H9 (cell line): ENCODE measurements at places on chromosomes 4 and X. TPM values are rescaled to one million over a fixed set of nuclear protein-coding genes. Genes with fewer than 3 reads are reported as not detected.
A peak's percentile ranks its signal among the peaks of the same experiment; 100 is the strongest.

GRCh38 chrX:16577483-16578029 is 72.4 kb upstream of the S100G start:
- H3K27ac ChIP-seq, result peak overlapping the region; percentile 99
- no peak for DNase-seq
- H3K36me3 ChIP-seq, result peaks cover 48% of the 10 kb centered on the region
- no peaks in the 10 kb centered on the region; the same call in 1 of the 2 replicates for H3K4me1 ChIP-seq

GRCh38 chrX:110733166-110733565 is 62.5 kb downstream of the CHRDL1 start:
- no peak for DNase-seq
- H3K27ac ChIP-seq, result no peak overlapping the region
- no peaks in the 10 kb centered on the region for H3K27me3 ChIP-seq

DNA sequence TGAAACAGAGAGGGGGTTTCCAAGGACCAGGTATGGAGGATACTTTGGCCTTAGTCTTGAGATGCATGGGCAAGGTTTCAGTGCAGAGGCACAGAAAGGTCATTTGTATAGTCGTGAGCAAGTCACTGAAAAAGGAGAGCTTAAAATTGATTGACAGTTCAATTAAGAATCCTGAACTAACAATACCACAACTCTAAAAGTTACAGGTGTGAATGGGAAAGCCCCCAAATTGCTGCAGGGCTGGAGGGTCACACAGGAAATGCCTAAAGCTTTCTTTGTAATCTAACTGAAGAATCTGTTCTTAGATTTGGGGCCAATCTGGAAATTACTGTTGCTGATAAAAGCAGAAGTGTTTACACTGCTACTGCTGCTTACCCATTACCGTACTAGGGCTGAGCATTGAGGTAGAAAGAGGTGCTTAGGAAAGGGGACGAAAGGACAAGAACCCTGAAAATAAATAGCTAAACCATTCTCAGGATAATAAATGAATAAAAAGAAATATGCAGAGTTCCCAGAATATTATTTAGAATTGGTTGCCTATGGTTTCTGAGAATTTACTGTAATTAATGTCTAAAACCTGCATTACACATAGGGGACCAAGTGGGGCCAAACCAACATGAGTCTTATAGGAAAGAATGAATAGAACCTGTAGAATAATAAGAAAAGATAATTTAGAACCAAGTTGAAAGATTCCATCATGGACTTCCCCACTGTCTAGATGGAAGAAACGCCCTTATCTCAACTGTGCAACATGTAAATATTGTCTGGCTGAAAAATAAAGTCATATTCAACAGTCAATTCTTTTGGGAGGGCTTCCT is 91.9 kb upstream of the PPP1R2C start:
- no peak overlapping the region for H3K27ac ChIP-seq
- H3K4me3 ChIP-seq, result no peak overlapping the region
- no peaks in the 10 kb centered on the region for H3K27me3 ChIP-seq
- DNase-seq, result no peak

DNA sequence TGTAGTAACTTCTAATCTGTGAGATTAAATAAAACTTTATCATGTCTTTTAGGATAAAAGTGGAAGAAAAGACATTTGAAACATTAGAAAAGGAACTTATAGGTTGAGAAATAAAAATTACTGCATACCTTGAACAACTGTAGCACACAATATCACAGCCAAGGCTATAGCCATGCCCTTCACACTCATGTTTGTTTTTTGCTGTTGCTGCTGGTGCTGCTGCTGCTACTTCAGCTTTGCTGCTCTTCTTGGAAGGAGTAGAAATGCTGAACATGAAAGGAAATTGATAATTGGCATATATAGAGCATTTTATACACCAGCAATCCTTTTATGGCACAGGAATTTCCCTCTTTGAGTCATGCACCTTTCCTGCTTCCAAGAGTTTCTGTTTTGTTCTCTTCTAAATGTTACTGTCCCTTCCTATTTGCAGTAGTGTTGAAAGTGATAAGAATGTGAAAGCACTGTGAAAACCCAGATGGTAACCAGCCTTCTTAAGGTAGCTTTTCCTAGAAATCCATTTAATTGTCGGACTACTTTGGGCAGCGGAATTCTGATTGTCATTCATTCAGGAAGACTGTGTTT is at the start of gene CXCL11:
Gene CXCL11 (minus strand): TSS at position 272 of the 582 bp plus-strand sequence. CDS start 83 bp downstream, at position 189.
- no peaks in the 10 kb centered on the region for H3K27me3 ChIP-seq
- H3K4me1 ChIP-seq, result no peaks in the 10 kb centered on the region
- DNase-seq, result no peak
- H3K4me3 ChIP-seq, result no peak within 1 kb of the TSS
- no peaks in the 10 kb centered on the region for H3K36me3 ChIP-seq
- no peak within 1 kb of the TSS for H3K27ac ChIP-seq

DNA sequence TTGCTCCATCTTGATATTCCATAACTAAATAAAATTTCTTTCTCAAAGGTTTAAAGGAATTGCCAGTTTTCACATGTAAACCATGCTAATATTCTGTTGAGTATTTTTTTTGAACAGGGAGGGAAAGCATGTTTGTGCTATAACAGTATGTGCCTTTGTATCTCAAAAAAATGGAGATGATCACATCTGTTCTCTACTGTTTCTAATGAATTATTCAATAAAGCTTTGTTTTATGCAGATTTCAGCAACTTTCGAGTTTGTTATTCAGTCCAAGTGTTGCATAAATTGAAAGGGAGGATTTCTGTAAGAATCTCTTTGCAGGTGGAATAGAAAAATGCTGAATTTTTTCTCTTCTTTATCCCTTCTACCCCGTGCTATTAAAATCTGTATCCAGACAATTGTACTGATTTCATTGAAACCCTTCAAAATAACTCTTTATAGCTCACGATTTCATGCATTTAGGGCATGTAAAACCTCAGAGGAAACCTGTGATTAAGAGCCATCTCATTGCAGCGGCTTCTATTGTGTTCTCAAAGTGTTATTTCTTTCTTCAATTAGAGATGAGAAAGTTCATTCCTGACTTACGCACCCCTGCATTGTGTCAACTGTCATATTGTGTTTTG is 42.1 kb downstream of the NEIL3 start:
- no peaks in the 10 kb centered on the region; the same call in 1 of the 2 replicates for H3K4me1 ChIP-seq
- no peaks in the 10 kb centered on the region for H3K27me3 ChIP-seq
- H3K36me3 ChIP-seq, result peaks cover 15% of the 10 kb centered on the region
- DNase-seq, result no peak

GRCh38 chrX:103100484-103100883 is 7.5 kb upstream of the NXF3 start:
- no peak overlapping the region for H3K4me3 ChIP-seq
- no peaks in the 10 kb centered on the region for H3K4me1 ChIP-seq
- no peak for DNase-seq
- no peaks in the 10 kb centered on the region for H3K36me3 ChIP-seq
- H3K27ac ChIP-seq, result no peak overlapping the region

DNA sequence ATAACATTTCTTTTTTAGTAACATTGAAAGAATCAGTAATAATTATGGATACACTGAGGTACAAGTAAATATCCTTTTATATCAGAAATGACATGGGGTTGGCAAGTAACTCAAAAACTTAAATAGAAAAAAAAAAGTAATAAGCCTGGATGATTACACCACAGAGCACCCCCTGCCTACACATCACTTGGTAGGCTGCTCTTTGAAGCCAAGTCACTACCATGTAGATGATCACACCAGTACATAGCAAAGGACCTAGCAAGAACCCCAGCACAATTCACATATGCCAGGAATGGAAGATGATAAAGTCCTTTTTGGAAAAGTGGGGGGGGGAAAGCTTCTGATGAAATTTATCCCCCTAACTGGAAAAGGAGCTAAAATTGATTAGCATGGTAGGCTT is 56.9 kb downstream of the METTL14 start:
- H3K36me3 ChIP-seq, result peaks cover 23% of the 10 kb centered on the region
- DNase-seq, result no peak
- no peaks in the 10 kb centered on the region for H3K27me3 ChIP-seq
- H3K27ac ChIP-seq, result no peak overlapping the region

GRCh38 chrX:77622233-77622632 is 163.8 kb downstream of the ATRX start:
- no peaks in the 10 kb centered on the region for H3K27me3 ChIP-seq
- DNase-seq, result peak; percentile 25
- H3K36me3 ChIP-seq, result peaks cover 33% of the 10 kb centered on the region

- H3K4me3 ChIP-seq, result no peak overlapping the region
- no peaks in the 10 kb centered on the region for H3K27me3 ChIP-seq
- H3K36me3 ChIP-seq, result no peaks in the 10 kb centered on the region
These were observed 42.7 kb downstream of the CNOT6L start for GRCh38 chr4:77776182-77777134.

ZNF81 gene
- total RNA-seq, result 8.9 and 11.0 TPM in 2 replicates

PIM2 gene
- total RNA-seq, result 154 and 163 TPM in 2 replicates

REPS2 gene
- 3.7 and 4.7 TPM in 2 replicates for total RNA-seq

RBM47 gene
- total RNA-seq, result 70.3 and 75.9 TPM in 2 replicates
